ENCODE measurements at places on chromosomes 5 and 9.

DNA sequence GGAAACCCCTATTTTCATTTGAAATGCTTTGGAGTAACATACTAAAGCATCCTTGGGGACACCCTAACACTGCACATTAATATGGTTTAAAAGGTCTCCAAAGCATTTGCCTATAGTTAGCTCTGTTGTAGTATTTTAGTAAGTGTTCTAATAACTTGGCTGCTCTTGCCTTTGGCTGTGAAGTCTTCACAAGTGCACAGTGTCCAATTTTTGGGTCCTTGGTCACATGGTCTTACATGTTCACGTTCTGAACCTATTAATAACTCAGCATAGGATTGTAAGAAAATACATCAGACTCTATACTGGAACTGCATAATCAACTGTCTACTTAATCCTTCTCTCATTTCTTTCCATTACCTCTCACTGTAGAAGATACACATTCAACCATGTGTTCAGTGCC, 17.4 kb downstream of the ADAMTS19 start:
- DNase-seq: no peak

DNA sequence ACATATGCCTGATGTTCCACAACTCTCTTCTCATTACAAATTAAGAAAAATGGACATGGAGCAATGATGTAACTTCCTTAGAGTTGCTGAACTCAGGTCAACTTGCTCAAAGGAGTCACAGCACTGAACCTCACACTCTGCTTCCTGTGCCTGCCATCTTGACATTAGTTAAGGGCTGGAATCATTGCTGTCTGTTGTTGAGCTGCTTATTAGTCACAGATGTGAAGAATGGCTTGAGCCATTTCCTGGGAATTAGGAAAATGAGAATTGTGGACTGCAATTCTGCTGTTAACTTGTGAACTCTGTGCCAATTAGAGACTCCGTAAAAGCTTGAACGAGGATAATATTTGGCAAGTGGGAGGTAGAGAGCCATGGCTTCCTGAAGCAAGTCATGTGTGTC, 212.0 kb downstream of the ADAMTS12 start:
- DNase-seq: no peak

- no peak for DNase-seq
Measured at GRCh38 chr9:22055090-22055489, 46.0 kb upstream of the CDKN2B start.

GRCh38 chr9:110317911-110318310, 19.8 kb downstream of the TXNDC8 start:
- DNase-seq: no peak

DNA sequence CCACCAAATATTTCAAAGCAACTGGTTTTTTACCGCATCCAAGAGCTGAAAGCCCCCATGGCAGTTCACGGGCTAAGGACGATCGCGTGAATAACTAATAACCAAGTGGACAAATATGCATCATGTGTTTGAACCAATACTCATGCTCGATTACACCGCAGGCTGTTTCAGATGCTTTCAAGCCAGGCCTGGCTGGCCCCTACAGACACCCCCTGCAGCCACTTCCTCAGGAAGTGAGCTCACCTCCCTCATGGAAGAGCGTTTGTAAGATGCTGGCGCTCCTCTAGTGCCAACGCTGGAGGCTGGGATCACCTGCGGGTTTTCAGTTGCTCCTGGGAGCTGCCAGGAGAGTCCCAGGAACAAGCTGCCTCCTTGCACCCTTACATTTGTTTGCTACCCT, 53.9 kb upstream of the PTCH1 start:
- DNase-seq: no peak

GRCh38 chr5:77325921-77326541, 115.6 kb downstream of the PDE8B start:
- no peak for DNase-seq

GRCh38 chr9:127714951-127715469, 453 bp downstream of the PTRH1 start:
- DNase-seq: no peak

DNA sequence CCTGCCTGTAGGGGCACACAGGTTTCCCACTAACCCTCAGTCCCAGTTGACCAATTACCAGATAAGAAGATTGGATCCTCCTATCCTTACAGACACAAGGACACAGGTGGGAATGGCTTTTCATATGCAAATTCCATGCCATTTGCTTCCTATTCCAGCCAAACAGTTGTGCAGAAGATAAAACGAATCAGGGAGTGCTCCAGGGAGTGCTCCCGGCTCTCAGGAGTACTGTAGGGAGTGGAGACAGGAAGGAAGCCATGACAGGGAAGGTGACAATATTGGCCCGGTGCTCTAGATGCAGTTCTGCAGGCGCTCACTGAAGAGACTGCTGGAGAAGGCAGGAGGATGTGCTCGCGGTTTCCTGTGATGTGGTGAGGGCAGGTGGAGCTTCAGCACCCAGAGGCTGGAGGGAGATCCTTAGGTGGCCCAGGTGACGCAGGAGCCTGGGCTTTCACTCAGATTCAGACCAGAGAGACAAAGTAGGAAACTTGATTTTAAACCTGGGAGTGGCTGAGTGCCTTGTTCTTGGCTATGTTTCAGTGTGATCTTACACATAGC, 260.0 kb downstream of the AUH start:
- peak; percentile 71 for DNase-seq

DNA sequence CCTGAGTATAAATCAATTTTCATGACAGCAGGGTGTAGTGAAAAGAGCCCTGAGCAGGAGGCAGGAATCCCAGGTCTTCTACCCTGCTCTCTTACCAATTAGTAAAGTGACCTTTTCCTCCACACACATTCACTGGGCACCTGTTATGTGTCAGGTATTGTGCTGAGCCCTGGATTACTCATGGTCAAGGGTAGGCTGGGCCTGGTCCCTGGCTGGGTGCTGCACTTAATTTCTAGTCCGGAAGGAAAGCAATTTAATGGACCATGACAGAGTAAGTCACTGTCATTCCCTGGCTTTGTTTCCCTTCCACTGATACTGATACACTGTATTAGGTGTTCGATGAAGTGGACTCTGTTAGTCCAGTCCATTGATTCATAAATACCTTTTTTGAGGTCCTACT, 29.1 kb upstream of the BRINP1 start:
- no peak for DNase-seq

- DNase-seq: no peak
Measured at GRCh38 chr9:116452634-116453033, 234.5 kb upstream of the TRIM32 start.

GRCh38 chr5:55110217-55110616, 7.8 kb downstream of the GZMA start:
- no peak for DNase-seq

DNA sequence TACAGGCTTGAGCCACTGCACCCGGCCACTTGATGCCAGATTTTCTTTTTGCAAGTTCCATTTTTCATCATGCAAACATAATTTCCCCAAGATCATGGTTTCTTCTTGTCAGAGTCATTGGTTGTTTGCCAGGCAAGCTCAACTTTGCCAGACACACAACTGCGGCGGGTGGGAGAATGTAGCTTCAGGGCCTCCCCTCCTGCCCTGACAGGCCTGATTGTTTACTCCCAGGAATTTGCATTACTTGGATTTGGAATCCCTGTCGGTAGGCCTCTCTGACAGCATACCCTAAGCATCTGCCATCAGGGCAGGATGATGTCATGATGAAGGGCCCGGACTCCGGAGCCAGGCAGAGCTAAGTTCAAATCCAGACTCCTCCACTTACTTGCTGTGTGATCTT, 15.1 kb downstream of the RPS14 start:
- no peak for DNase-seq

- no peak for DNase-seq
Measured at GRCh38 chr5:99814321-99815063, 720.7 kb upstream of the FAM174A start.

DNA sequence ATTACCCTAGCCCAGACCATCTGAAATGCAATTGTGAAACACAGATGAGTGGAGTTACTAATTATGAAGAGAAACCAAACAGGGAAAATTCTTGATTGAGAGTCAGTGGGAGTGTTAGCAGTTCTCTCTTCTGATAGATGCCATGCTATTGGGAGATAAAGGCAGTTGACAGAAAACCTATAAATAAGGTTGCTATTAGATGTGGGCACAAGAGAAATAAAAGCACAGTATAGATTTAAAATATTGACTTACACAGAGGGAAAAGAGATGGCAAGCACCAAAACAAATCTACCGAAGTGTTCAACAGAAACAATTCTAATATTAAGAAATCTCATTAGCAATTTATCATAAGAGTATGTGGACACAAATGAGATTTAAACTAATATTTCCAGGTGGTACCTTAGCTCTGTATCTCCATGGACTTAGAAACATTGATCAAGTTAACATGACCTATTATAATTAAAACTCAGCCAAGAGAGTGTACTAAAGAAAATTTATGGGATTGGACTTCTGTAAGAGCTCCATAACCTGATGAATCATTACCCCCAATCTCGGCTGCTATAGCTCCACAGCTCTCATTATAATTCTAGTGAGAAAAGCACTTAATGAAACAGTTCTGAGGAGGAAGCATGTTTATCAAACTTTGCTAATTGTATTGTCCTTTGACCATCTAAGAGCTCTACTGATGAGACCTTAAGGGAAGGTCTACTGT, 665.0 kb upstream of the RIOK2 start:
- no peak for DNase-seq

DNA sequence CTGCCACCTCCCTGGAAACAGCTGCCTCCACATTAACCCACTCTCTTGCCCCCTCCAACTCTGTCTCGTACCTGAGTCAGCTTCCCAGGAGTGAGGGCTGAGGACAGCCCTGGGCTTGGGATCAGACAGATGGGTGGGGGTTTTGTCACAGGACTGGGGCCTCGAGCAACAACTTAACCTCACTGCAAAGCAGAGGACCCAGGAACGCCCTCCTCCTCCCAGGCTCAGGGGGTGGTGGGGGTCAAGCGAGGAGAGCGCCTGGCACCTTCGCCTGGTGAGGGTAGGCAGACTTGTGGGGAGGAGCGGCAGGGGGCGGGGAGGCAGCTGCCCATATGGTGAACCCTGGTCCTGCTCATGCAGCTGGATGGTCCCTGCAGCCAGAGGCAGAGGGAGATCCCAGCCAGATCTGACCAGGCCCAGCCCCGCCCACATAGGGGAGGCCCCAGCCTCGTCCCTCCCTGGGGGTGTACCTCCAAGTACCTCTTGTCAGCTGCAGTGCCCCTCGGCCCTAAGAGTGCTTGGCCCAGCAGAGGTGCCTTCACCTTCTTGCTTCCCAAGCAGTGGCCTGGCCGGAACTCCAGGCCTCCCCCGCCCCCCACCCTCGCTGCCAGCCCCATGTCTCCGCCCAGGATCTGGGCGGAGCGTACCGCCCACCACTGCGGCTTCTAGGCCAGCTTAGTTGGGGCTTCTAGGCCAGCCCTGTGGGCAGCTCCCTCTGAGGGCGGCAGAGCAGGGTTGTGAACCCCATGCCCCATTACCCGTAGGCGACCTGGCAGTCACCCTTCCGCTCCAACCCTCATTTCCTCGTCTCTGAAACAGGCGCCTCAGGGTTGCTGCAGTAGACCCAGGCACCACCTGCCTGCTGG, at the start of gene SARDH:
TSS of gene SARDH (minus strand) at position 579 of the 866 bp plus-strand sequence. CDS start 4,179 bp downstream, outside the sequence.
- peak; percentile 15 for DNase-seq

- DNase-seq: no peak
Measured at GRCh38 chr9:34802916-34803315, 93.0 kb upstream of the CCL21 start.

DNA sequence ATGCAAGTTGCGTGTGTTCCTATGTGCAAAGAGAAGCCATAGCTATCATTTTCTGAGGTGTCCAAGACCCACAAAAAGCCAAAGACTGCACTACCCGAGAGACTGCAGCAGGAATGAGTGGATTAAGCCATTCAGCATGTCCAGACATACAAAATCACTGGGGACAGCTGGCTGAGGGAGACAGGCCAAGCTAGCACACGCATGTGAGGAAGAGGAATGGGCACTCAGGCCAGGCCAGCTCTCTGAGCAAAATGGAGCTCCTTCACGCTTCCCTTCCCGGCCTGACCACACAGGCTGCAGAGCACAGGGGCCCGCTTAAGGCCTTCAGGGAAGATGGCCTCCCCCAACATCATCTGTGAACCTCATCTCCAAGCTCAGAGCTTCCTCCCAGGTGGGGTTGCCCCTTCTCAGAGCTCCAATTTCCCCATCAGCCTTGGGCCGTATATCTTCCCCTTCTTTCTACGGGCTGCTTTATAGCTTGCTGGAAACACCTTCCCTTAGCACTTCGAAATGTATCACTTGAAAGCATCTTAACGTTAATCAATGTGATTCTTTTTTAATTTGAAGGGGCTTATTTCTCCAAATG, 8.4 kb downstream of the DCANP1 start:
- no peak for DNase-seq

DNA sequence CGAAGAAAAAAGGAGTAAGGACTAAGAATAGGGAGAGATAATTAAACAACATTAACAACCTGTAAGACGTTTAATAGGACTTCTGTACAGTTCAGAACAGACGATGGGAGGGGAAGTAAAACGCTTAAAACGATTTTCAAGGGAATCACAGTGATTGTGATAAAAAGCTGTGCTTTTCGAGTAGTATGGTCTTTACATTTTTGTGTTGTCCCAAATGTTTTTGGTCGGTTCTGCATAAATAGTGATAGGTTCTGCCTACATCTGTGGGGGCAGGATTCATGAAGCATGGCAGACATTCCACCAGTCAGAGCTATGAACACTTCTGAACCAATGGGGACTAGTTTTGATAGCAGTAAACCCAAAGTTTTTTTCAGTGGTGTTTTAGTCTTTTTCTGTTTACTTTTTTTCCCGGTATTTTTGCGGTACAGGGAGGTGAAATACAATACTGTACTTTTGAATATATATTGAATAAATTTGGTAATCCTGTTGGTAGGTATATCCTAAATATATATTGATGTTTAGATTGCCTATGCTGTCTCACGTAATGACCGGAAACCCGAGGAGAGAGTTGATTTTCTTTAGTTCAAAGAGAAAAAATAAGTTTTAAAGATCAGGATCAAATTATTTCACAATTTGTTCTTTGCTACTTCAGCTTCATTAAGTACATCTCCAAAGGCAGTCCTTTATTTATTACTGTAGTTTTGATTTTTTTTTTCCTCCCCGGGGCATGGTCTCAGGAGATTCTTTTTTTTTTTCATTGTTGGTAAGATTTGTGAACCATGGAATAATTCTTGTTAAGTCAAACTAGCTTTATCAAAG, 1.3 kb downstream of the ERBIN start:
- DNase-seq: no peak

DNA sequence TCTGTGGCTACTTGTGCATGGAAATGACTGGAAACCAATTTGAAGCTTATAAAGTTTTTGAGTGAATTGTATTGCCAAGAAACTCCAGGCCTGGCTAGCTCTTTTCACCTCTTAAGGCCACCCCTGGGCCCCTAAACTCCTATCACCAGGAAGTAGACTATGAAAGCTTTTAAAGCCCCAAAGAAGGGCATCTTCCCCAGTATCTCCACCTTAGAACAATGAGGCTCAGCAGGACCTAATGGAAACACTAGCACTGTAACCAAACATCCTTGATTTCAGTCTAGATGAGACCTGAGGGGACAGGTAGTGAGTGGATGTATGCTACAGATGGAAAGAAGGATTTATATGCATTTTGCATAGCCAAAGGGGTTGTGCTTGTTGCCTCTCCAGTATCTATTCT, 25.0 kb downstream of the LYRM7 start:
- no peak for DNase-seq

- DNase-seq: no peak
Measured at GRCh38 chr9:112112519-112112918, 62.6 kb downstream of the SUSD1 start.

Measured in activated CD4-positive, alpha-beta T cell treated with anti-CD3 and anti-CD28 coated beads for 4 hours (primary cell).